ENCODE measurements at places on chromosomes 7 and 10.

DNA sequence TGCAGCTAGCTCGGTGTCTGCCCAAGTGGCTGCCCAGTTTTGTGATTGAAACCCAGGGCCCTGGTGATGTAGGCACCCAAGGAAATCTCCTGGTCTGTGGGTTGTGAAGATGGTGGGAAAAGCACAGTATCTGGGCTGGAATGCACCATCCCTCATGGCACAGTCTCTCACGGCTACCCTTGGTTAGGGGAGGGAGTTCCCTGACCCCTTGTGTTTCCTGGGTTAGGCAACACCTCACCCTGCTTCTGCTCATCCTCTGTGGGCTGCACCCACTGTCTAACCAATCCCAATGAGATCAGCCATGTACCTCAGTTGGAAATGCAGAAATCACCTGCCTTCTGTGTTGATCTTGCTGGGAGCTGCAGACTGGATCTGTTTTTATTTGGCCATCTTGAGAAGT, 27.6 kb downstream of the GIMAP4 start:
- DNase-seq: no peak

DNA sequence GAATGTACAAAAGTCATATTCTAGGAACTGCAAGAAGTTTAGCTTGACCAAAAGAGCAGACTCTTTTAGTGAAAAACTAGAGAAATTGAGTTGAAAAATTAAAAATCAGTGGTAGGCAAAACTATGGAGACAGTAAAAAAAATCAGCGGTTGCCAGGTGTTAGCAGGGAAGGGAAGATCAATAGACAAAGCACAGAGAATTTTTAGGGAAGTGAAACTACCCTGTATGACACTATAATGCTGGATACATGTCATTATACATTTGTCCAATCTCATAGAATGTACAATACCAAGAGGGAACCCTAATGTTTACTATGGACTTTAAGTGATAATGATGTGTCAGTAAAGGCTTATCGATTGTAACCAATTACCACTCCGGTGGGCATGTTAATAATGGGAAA, 761.9 kb downstream of the MAGI2 start:
- DNase-seq: no peak

DNA sequence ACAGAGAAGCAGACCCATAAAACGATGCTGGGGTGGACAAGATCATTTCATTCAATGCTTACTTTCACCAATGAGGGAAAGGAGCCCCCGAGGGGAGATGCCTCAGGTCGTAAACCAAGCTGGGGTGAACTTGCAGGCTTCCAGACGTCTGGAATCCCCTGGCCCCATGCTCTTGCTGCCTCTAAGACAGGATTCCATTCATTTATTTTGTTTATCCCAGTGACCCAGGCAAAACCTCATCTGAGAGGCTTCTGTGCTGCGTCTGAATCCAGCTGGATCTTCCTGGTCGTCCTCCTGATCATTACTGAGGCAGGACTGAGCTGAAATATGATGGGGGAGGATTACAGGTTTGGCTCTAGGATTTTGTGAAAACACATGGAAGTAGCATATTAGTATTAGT, 182.9 kb downstream of the MYOF start:
- no peak for DNase-seq

- no peak for DNase-seq
Measured at GRCh38 chr10:48652344-48652743, 32.3 kb upstream of the WDFY4 start.

- no peak for DNase-seq
Measured at GRCh38 chr10:19874791-19875190, 58.6 kb downstream of the PLXDC2 start.

DNA sequence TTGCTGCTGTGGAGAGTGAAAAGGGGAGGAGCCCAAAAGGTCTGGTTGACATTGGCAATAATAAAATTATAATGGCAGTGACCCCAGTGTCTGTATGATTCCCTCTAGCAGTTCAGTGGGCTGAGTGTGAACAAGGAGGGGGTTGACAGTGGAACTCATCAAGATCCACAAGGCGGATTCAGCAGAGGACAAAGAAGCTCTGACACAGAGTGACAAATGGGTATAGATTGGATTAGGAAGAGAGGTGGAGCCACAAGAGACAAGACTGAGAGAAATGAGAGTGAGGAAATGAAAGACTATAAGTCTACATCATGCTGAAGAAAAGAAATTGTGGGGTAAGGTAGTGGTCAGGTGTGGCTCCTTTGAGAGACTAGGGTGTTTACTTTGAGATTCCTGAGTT, 58.9 kb downstream of the CCDC71L start:
- no peak for DNase-seq

DNA sequence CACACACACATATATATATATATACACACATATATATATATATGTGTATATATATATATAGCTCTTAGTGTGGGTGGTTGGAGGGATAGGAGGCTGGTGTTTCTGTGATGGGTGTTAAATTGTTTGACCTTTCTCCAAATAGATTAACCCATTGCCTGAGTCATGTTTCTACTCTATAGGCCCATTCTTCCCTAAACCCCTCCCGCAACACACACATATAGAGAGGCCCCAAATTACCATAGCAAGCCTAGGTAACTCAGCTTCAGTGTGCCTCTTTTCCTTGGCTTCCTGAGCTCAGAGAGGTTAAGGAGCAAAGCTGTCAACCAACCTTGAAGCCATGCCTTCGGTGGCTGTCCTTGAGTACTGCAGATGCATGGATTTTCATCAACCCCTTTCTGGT, 98.7 kb upstream of the ADO start:
- DNase-seq: no peak

- DNase-seq: no peak
Measured at GRCh38 chr7:2000746-2001321, 231.9 kb downstream of the MAD1L1 start.

GRCh38 chr7:410395-410910, 109.2 kb downstream of the PDGFA start:
- no peak for DNase-seq

- DNase-seq: peak; percentile 13
Measured at GRCh38 chr10:103757531-103758293, 97.7 kb downstream of the SH3PXD2A start.

DNA sequence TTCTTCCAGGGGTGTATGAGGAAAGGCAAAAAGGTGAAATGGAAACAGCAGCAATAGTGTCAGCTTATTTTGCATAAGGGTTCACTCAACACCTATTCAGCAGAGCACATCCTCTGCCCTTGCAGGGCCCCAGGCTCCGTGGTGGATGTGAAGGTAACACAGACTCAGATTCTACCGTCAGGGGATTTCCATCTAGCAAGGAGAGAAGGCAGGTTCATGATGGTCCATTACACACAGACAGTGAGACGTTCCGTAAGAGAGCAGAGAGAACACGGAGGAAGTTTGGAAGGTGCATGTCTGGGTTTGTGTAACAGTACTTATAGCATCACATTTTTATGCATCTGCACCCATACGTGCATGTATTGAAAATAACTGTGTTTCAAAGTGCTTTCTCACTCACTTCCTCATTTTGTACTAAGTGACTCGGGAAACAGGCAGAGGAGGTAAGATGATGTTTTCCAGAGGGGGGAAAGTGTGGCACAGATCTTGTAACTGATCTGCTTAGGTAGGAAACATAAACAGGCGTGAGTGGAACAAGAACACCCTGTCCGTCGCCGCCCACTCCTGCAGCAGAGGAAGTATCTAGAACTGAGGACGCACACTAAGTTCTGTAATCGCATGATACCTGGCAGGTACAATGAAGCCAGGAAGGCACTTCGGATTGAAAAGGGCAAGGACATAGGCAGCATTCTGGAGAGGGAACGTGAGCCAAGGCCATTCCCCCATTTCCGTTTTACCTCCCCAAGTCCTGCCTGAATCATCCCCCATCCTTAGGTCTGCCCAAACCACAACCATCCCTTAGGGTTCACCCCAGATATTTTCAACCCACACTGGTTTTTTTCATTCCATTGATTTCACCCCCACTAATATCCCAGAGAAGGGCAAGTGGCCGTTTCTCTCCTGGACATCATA, 1.0 kb upstream of the ENO4 start:
- DNase-seq: no peak

GRCh38 chr10:127836966-127837365, 55.8 kb downstream of the CLRN3 start:
- DNase-seq: no peak

- no peak for DNase-seq
Measured at GRCh38 chr10:25895856-25896255, 38.2 kb upstream of the MYO3A start.

DNA sequence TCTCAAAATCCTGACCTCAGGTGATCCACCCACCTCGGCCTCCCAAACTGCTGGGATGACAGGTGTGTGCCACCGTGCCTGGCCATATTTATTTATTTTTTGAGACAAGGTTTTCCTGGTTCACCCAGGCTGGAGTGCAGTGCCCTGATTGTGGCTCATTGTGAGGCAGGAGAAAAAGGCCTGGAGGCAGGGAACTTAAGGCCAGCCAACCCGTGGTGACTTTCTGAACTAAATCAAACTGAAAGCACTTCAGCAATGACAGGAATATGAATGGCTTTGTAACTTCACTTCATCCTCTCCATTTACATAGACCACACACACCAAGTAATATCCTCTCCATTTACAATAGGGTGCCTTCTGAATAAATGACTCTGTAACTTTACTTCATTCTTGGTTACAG, 124.4 kb downstream of the CCDC3 start:
- no peak for DNase-seq

DNA sequence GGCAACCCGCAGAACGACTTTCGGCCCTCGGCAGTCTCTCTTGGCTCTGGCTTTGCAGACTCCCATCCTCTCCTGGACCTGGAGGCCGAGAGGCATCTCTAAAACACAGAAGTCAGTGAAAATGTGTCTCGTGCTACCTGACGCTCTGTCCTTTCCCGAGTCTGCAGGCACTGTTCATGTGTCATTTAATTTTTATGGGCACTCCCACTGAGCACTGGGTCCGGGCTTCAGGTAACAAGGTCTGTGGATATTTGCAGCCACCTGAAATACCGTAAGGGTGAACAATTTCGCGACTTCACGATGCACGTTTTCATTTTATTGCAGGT, 96.8 kb downstream of the GLRX3 start:
- no peak for DNase-seq

- DNase-seq: no peak
Measured at GRCh38 chr7:71868797-71869196, 543.3 kb downstream of the CALN1 start.

DNA sequence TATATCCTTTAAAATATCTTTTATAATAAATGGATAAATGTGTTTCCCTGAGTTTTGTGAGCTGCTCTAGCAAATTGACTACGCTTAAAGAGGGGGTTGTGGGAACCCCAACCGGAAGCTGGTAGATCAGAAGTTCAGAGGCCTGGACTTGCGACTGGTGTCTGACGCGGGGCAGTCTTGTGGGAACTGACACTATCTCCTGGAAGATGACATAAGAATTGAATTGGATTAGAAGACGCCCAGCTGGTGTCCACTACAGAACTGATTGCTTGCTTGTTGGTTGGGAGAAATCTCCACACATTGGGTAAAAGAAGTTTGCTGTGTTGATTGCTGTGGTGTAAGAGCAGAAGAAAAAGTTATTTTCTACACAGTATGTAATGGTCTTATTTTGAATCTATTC, 51.1 kb upstream of the AHR start:
- no peak for DNase-seq

DNA sequence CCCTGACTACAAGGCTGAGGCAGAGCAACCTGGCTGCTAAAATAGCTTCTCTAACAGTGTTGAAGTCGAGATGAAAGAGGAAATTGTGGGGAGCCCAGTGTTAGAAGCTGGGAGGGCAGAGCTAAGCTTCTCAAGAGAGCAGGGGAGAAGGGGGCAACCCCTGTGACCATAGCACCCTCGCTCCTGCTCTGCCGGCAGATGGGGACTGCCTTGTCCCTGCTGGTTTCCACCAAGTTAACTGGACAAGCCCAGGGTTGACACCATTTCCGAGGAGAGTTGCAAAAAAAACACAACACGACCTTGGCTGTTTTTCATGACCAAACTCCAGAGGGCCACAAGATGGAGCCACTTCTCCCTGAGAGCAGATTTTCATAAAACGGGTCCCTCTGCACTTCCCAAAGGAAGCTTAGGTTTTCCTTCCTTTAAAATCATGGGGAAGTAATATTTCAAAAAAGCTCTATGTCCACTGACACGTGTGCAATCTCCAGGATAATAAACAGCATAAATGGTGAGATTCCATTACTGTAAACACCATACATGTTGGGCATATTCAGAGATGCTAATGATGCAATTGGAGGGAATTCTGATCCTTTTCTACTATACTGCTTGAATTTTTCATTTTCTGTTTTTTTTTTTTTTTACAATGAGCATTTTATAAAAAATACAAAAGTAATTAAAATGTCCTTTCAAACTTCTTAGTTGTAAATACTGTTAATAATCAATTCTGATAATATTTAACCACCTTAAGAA, 140.4 kb downstream of the PIP4K2A start:
- DNase-seq: no peak

GRCh38 chr10:12237265-12238220, 41.6 kb downstream of the CDC123 start:
- no peak for DNase-seq

DNA sequence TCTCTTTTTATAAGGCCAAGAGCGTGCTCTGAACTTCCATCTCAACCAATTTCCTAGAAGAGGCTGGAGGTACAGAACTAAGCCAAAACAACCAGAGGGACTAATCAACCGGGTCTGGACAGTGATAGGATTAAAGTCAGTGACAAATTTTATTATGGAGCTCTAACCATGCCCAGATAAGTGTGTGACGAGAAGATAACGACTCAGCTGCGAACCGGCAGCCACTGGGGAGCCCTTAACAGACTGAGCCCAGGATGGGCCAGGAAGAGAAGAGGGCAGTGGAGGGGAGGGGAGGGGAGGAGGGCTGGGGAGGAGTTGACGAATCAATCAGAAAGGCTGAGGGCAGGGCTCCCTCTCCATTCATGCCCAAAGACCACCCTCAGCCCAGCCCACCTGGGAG, 119.9 kb downstream of the PLXNA4 start:
- no peak for DNase-seq

DNA sequence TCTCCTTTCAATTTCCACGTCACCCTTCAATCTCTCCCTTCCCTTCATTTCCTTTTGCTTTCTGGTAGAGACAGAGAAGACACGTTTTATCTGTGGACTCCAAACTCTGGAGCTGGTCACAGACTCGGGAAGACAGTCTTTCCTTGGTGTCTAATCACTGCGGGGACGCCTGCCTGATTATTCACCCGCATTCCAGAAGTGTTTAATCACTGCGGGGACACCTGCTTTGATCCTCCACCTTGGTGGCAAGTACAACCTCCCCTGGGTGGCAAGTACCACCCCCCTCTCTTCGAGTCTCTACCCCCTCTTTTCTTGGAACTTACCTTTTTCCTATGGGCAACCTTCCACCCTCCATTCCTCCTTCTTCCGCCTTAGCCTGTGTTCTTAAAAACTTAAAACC, 15.3 kb upstream of the LRRC61 start:
- no peak for DNase-seq

DNA sequence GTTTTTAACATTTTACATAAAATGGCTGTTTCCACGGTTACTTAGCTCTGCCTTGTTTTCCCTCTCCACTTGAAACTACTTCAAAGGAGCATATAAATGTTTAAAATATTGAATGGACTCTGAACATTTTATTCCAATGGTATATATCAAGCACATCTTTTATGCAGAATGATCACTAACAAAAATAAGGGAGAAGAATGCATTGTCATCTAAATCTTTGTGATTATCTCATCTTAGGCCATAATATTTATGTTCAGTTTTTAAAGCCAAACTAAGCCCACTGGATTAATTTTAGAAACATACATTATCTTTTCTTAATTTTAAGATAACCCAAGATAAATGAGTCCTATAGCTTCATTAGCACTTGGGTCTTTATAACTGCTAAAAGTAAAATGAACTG, 13.4 kb upstream of the EBLN1 start:
- no peak for DNase-seq

Data from thyroid gland (tissue), 4 donors.